Foreskin keratinocyte (primary cell): ENCODE measurements at places on chromosomes 6 and 20. TPM values are rescaled to one million over a fixed set of nuclear protein-coding genes. Genes with fewer than 3 reads are reported as not detected.

Gene MCHR2
- total RNA-seq: not detected in 2 replicates

Gene COX4I2
- not detected in 2 replicates for total RNA-seq

Gene TRDN
- total RNA-seq: not detected in 2 replicates

Gene RANBP9
- total RNA-seq: 27.8 and 29.0 TPM in 2 replicates

Gene APCDD1L
- 2.1 and 4.4 TPM in 2 replicates for total RNA-seq

Gene MAN1A1
- total RNA-seq: 39.0 and 39.8 TPM in 2 replicates

Gene CDC40
- 14.8 and 17.8 TPM in 2 replicates for total RNA-seq

Gene FAM83B
- 42.6 and 44.2 TPM in 2 replicates for total RNA-seq

Gene PNPLA1
- not detected in 2 replicates for total RNA-seq

Gene HFE
- total RNA-seq: 13.2 and 13.6 TPM in 2 replicates

Gene ADGRF1
- total RNA-seq: 17.1 and 18.2 TPM in 2 replicates

Gene GUCA1A
- 0.10 TPM in 1 of 2 replicates, not detected in the other for total RNA-seq

Gene TXLNB
- not detected in 2 replicates for total RNA-seq

Gene ARMH2
- not detected in 2 replicates for total RNA-seq

Gene GSTA1
- total RNA-seq: not detected in 2 replicates

Gene PRRC2A
- total RNA-seq: 116 and 126 TPM in 2 replicates

Gene ZNF334
- total RNA-seq: 3.7 and 4.5 TPM in 2 replicates

Gene LKAAEAR1
- total RNA-seq: 0.17 TPM in 1 of 2 replicates, not detected in the other

Gene FBXO30
- 8.4 and 8.8 TPM in 2 replicates for total RNA-seq

Gene DPM1
- total RNA-seq: 74.5 and 78.3 TPM in 2 replicates

Gene RAET1E
- total RNA-seq: 1.1 and 1.5 TPM in 2 replicates

Gene ADGRF4
- total RNA-seq: 2.8 and 3.3 TPM in 2 replicates

Gene ACOT8
- 22.3 and 31.3 TPM in 2 replicates for total RNA-seq

Gene RIPOR3
- total RNA-seq: 0.07 TPM in 2 replicates

Gene CRISP2
- total RNA-seq: not detected in 2 replicates

Gene SPEF1
- 0.14 and 0.17 TPM in 2 replicates for total RNA-seq

Gene ZC3H12D
- total RNA-seq: under 0.01 and 0.10 TPM in 2 replicates

Gene PTK7
- 90.3 and 92.5 TPM in 2 replicates for total RNA-seq

Gene GLP1R
- total RNA-seq: not detected in 2 replicates

Gene CTCFL
- not detected in 2 replicates for total RNA-seq

Gene RRP36
- 115 and 119 TPM in 2 replicates for total RNA-seq

Gene CRISP3
- total RNA-seq: not detected in 2 replicates

Gene GJA1
- total RNA-seq: 70.7 and 79.8 TPM in 2 replicates

Gene SH3BGRL2
- 5.7 and 8.6 TPM in 2 replicates for total RNA-seq
